ENCODE measurements at places on chromosomes 5 and 9.

- DNase-seq = no peak
Observed at GRCh38 chr9:92385477-92385876, 18.9 kb downstream of the OGN start.

DNA sequence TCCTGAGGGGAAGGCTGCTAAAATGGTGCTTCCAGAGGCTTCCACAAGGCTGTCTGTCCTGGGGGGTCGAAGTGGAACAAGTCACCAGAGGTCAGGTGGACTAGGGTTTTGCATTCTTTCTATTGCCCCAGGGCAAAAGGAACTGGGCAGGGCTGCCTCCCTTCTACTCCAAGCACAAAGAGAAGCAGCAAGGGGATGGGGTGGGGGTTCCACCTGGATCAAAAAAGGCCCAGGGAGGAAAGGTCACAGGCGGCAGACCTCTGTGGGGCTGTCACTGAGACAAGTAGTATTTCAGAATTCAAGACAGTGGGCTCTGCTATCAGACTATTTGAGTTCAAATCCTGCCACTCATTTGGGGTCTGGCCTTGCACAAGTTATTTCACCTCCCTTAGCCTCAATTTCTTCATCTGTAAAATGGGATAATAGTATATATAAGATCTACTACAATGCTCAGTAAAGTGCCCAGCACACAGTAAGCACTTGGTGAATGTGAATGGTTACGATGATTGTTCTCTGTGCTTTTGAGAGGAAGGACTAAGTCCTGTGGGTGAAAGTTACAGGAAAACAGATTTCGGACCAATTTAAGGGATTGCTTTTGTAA, 1.9 kb upstream of the ARSI start:
- no peak for DNase-seq

- DNase-seq = peak; percentile 84
Observed at GRCh38 chr9:128245421-128246151, 30.2 kb downstream of the GOLGA2 start.

DNA sequence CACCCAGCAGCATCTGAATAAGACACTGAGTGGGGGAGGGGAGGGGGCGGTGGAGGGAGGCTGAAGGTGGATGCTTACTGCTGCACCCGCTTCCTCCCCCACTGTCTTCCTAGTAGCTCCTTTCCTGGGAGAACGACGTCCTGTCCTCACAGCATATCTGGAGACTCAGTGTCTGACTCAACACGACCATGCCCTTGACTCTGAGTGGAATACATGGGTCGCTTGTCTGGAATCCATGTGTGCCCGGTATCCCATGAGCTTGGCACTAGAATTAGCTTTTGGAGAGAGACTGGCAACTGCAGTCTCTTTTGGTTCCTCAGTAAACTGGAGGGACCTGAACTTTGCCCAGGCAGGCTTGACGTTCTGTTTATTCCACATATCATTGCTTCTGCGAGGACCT, 125.4 kb upstream of the FAM120A start:
- DNase-seq = peak; percentile 3

DNA sequence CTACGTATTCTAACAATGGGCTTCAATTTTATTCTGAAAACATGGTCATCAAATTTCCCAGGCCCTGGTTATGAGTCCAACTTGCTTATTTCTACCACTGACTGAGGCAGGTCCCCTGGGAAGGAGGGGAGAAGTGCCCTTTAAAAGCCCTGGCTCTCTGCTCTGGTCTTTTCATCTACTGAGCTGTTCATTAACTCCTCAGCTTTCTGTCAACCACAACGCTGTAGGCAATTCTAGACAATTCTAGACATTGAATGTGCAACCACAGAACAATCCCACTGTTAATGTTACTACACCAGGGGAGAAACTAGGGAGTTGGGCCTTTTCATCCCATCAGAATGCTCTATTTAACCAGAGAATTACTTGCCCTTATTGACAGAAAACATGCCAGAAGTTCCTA, 10.0 kb downstream of the MOCS2 start:
- no peak for DNase-seq

DNA sequence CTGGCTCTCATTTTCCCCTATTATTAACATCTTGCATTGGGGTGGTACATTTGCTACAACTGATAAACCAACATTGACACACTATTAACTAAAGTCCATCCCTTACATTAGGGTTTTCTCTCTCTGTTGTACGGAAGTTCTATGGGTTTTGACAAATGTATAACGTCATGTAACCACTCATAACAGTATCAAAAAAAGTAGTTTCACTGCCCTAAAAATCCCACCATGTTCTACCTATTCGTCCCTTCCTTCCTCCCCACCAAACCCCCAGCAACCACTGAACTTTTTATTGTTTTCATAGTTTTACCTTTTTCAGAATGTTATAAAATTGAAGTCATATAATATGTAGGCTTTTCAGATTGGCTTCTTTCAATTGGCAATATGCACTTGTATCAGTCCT, 40.1 kb downstream of the MLLT3 start:
- DNase-seq = no peak

DNA sequence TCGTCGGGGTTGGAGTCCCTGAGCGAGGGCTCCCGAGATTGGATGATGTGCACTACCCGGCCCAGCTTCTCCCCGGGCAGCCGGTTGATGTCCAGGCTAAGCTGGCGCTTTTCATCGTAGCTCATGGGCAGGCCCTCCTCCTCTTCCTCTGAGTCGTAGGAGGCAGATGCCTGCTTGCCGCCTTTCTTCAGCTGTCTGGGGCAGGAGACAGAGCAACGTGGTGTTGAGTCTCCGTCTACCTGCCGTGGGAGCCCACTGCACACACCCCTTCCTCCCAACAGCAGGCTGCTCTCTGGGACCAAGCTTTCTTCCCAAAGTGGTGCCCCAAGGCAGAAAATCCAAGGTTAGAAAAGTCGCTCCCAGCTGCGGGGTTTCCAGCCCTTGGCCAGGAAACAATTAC, 10.8 kb downstream of the BRD3OS start:
- no peak for DNase-seq

DNA sequence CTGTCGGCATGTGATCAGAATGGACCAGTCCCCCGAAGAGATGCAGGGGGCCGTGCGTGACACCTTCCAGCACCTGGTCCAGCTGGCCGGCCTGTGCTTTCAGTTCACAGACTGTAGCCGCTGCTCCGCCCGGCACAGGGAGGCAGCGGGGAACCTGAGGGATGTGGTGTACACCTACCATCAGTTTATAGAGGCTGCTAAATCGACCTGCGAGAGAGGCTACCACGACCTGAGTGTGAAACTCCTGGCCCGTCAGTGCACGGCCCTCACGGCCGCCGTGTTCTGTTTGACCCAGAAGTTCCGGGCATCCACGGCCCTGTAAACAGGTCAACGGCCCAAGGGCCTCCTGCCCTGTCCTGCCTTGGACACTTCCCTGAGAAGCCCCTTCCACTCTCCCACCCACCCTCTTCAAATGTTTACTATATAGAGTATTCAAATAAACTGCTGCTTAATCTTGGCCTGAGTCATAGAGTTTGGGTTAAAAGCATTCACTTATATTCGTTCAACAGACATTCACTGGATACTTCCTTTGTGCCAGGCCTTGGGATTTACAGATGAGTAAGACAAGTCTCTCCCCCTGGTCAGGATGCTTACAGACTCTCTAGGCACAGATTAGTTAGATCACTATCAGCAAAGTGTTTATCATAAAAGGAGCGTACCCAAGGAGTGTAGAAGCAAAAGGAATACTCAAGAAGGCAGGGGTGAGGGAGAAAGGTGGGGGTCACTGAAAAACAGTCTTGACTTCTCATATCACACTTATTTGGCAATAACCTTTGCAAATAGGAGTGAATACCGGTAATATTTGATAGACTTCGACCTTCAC, 6.9 kb upstream of the TRMT10B start:
- DNase-seq = peak; percentile 21

- DNase-seq = no peak
Observed at GRCh38 chr5:45642370-45642769, 53.8 kb downstream of the HCN1 start.
